ENCODE measurements at places on chromosomes 4 and X.

DNA sequence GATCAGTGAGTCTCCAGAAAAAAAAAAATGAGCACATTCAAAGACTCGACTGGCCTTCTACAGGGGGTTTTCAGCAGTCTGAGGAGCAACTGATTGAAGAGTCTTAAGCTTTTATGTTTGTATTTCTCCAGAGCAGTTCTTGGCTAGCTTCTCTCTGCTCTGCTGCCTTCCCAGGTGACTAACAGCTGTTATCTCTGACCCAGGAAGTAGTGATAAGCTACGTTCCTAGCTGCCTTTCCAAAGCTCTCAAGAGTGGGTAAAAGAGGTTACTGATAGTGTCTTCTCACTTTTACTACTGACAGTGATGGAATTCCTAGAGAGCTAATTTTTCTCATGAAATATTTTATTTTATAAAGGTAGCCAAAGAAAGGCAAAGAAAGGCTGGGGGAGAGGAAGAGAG is 66.6 kb downstream of the ENOX2 start:
- DNase-seq, result no peak

DNA sequence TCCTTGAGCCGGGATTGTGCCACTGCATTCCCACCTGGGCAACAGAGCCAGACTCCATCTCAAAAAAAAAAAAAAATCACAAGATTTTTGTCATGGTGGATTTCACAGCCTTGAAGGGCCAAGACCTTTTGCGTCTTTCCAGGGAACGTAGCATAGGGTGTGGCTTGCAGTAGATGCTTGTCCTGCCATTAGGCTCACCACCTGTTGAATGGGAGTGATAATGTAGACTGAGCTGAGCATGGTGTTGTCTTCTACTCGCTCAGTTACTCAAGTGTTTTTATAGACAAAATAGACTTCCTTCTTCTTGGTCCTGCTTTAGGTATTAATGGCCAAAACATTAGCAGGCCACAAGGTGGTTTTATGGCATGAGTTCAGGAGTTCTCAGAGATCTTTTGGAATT is 40.8 kb downstream of the JADE1 start:
- no peak for DNase-seq

DNA sequence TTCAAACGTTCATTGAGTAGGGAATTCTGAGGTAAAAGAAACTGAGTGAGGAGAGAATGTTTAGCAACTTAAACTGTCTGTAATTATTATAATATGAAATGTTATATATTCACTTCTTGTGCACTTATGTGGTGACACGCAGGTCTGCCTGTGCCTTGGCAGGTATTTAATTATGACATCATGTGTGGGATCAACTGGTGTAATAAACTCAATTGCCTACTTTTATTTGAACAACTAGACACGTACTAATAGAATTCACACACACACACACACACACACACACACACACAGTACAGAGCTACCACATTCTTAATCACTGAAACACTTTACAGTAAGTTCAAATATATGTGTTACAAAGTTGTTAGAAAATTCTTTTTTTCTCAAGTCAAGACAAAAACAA is 20.7 kb upstream of the SLC25A31 start:
- DNase-seq, result no peak

GRCh38 chr4:18815081-18815778 is 793.7 kb upstream of the LCORL start:
- DNase-seq, result no peak

GRCh38 chr4:179530958-179531357 is 2088.7 kb upstream of the AGA start:
- peak; percentile 1 for DNase-seq

GRCh38 chr4:148704291-148704690 is 262.1 kb upstream of the NR3C2 start:
- DNase-seq, result no peak

DNA sequence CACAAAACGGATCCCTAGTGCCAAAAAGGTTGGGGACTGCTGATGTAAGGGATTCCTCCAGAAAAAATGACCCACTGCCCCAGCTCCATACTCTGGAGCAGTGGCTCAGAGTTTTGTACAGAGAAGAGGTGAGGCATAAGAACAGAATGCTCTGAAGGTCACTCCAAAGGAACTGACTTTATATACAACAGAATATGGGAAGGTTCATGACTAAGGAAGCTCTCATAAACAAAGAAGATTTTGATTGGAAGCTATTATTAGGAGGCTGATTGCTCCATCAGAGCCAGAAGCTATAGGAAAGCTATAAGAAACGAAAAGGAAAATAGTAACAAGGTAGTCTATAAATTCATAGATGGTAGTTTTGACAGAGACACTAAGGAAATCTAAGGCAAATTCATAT is 203.1 kb downstream of the SLC7A11 start:
- DNase-seq, result no peak

DNA sequence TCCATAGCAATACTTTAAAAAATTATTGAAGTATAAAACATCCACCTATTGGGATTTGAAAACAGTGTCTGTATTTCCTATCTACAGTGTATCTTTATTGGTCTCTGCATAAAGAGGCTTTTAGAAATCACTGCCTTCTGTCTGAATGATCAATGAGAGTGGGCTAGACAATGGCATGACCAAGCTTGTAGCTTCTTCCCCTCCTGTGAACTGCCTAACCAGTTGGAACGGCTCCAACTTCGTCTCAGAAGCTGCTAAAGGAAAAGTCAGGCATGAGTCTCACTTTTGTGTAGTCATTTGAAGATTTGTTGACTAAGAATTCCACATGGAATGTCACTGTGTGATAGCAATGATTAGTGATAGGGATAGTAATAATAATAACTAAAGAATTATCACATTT is 64.2 kb downstream of the INTS12 start:
- no peak for DNase-seq

DNA sequence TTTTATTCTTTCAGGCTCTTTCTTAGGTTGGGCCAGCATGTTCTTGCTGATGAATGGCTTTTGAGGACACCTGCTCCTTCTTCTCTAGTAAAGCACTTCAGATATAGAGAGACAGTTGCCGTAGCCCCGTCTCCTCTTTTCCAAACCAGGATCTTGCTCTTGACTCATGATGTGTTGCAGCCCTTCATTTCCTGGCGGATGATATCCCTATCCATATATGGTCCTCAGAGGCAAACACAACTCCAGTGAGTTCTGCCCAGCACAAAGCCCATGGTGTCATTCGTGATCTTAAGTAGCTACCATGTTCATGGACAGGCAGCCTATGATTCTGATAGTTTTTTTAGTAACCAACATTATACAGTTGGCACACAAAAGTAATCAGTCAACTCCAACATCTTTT is 59.8 kb upstream of the ACSL1 start:
- no peak for DNase-seq

DNA sequence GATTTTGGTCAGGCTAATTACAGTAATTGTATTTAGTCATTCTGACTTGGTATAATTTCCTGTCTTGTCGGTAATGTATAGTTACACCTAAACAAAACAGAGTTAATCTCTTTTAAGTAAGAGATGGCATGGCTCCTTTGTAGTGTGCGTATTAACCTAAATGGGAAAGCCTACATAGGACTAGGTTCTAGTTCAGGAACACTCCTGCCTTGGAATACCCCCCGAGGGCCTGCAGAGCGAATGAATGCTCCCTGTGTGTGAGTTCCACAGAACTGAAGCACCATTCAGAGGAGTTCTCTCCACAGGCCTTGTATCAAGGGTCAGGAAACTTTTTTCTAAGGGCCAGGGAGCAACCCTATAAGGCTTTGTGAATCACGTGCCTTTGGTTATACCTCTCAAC is 44.9 kb upstream of the STIM2 start:
- no peak for DNase-seq

GRCh38 chr4:140078366-140078765 is 75.6 kb downstream of the MAML3 start:
- no peak for DNase-seq

DNA sequence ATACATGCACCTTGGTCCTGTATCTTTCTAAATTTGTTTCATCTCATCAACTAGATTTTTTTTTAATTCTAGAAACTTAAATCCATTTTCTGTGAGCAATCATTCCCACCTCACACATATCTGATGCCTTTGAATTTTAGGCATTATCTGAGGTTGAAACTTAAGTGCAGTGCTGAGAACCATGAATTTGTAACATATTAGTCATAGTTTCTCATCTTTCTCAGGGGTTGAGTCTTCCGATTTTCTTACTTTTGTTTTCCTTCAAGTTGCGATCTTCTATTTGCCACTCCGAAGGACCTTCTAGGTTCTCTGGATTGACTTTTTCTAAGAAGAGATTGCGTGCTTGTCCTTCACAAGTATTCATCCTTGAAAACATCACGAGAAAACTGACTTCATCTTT is 3.7 kb upstream of the NR0B1 start:
- no peak for DNase-seq

DNA sequence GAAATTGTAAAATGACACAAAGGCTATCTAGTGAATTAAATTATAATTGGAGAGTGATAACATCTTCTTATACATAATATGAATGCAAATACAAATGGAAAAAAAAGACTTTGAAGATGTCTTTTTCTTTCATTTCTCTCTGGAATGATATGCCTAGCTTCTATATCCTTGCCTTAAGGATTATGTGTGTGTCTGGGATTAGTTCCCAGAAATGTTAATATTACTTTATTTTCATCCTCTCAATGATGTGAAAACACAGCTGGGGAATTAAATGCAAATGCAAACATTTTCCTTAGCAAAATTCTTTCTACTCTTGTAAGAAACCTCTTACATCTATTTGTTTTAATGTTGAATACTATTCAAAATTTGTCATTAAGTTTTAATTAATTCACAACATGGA is 441.9 kb downstream of the FSTL5 start:
- DNase-seq, result no peak

GRCh38 chr4:148814030-148814429 is 371.8 kb upstream of the NR3C2 start:
- DNase-seq, result no peak

DNA sequence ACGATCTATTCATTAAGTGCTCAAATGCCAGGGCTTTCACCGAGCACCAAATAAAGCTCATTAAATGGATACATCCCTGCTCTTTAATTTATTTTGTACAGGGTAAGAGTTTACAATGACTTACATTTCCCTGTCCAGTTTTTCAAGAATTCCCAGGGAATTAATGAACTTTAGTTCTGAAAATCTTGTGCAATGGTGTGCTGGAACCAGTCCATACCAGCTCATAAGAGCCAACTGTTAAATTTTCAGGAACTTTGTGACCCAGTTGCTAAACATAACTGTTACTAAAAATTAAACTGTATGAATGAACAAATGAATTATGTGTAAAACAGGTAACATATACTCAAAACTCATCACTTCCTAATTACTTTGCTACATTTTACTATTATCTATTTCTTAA is 191.7 kb upstream of the RASGEF1B start:
- no peak for DNase-seq
